PC-9 (cell line): ENCODE measurements at places on chromosomes 6 and 20. TPM values are rescaled to one million over a fixed set of nuclear protein-coding genes. Genes with fewer than 3 reads are reported as not detected.

- DNase-seq = no peak
Measured at GRCh38 chr6:112663698-112664097, 316.6 kb downstream of the RFPL4B start.

DNA sequence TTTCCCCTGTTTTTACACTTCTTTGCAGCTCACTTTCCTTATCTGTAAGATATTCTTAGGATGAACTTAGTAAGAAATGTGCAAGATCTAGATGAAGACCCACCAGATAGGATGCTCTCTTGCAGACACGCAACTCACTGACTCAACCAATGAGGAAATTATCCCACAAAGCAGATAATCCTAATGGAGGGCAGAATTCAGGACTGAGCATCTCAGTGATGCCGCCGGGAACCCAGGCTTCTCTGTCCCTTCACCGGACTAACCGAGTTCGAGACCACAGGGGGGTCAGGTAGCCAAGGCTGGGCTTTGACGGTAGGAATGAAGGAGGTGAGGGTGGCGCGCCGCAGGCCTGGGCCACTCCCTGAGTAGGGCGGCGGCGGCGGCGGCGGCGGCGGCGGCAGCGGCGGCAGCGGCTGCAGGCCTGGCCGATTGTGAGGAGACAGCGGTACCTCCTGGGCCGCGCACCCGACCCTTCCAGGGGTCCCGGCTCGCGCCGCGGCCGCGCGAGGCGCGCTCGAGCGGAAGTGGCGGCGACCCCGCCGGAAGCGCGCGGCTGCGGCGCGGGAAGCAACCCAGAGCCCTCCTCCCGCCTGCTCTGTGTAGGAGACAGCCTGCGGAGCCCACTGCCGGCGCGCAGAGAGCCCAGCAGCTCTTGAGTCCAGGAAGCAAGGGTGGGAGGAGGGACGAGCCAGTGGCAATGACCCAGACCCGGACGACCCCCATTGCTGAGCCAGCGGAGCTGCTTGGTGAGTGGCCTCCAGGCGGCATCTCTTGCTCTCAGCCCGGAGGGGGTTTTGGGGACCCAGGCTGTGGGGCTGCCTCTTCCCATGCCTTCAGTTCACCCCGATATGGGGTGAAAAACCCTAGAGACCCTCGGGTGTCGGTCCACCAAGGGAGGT, at the start of gene KHDC1:
Gene KHDC1, minus strand, starts transcription at position 526 of the 899 bp plus-strand sequence. CDS start 20,679 bp downstream, outside the sequence.
- DNase-seq = peak; percentile 41

GRCh38 chr6:84867521-84867920, 103.1 kb upstream of the TBX18 start:
- DNase-seq = no peak

- no peak for DNase-seq
Measured at GRCh38 chr20:32355417-32355841, 2.7 kb upstream of the ASXL1 start.

DNA sequence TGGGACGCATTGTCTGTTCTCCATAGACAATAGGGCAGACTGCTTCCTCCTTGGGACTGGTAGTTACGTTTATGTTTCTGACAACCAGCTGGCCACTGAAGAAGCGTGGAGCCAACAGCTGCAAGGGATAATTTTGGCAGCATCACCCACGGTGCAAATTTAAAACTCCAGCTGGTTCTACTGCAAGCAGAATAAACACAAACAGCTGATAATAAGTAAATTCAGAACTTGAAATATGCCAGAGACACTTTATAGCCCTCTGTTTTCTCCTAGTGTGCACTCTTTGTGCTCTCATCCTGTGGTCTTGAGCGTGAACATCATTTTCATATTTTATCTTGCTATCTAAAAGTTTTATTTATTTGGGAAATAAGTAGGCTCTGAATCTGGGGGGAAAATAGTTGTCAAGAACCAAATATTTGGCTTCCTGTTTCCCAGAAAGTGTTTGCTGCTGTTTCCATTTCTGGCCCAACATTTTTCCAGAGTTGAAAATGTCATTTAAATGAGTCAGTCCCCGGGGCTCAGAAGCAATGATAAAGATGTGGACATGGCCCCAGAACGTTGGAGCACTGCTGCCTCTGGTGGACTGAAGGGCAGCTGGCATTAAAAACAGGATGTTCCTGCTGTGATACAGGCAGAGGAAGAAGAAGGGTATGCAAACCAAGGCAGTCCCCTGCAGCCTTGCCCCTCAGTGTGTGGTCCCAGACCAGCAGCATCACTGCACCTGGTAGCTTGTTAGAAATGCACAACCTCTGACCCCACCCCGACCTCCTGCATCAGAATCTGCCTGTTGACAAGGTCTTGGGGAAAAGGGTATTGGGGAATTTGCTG, 12.5 kb upstream of the THBD start:
- DNase-seq = peak; percentile 24

- DNase-seq = peak; percentile 36
Measured at GRCh38 chr6:53961679-53962370, 149.4 kb upstream of the MLIP start.

DNA sequence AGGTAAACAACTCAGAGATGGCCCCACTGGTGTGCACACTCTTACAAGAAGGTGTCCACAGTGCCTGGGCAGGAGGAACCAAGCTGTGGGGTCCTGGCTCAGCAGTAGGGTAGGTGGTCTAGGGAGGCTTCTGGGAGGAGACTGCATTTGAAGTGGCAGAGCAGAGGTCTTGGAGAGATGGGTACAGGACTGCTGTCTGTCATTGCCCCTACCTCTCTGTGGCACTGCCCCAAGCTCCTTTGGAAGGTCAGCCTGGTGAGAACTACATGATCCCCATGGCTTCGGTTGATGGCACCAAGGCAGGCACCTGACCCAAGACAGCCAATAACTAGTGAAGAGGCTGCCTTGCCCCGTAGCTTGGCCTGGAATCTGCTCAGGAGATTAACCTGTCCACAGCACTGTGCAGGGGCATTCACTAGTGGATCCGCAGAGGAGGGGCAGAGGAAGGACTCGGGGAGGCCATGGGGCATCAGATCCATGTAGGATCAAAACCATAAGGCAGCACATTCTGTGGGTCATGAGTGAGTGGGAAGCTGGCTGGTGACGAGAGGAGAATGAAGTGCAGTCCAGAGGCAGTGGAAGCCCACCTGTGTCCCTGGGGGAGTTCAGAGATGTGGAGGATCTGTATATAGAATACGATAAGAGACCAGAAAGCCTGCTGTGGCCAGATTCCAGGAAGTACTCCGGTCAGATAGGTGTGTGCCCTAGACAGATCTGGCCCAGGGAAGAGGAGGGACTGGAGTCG, 162.0 kb downstream of the GRM4 start:
- DNase-seq = no peak

The BTN1A1 gene
- total RNA-seq = not detected in 2 replicates

The FKBP5 gene
- 3.9 and 5.0 TPM in 2 replicates for total RNA-seq

The DACT2 gene
- not detected in 2 replicates for total RNA-seq

The MANEA gene
- 7.2 and 11.0 TPM in 2 replicates for total RNA-seq
